NCI-H2171 treated with DMSO at 0.1 percent for 48 hours (cell line): ENCODE measurements at places on chromosomes 16 and 17.

- DNase-seq = no peak
These were observed 19.2 kb downstream of the PRKCB start for GRCh38 chr16:23855010-23855409.

DNA sequence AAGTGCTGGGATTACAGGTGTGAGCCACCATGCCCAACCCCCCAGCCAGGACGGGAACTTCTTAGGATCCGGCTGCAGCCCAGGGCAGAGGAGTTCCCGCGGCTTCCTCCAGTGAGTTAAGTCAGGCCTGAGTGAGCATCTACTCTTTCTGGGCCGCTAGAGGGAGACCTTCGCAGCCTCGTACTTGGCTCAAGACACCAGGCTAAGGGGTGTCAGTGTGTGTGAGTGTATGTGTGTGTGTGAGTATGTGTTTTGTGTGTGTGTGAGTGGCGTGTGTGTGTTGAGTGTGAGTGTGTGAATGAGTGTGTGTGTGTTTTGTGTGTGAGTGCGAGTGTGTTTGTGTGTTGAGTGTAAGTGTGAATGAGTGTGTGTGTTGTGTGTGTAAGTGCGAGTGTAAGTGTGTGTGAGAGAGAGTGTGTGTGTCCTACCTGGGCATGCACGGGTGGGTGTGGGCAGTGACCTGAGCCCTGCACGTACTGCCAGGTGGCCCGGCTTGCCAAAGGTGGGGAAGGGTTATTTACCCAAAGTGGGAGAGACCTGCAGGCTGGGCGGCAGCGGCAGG is 58.5 kb downstream of the TMEM235 start:
- DNase-seq = peak; percentile 85

GRCh38 chr16:85924675-85925074 is 25.7 kb downstream of the IRF8 start:
- DNase-seq = no peak

DNA sequence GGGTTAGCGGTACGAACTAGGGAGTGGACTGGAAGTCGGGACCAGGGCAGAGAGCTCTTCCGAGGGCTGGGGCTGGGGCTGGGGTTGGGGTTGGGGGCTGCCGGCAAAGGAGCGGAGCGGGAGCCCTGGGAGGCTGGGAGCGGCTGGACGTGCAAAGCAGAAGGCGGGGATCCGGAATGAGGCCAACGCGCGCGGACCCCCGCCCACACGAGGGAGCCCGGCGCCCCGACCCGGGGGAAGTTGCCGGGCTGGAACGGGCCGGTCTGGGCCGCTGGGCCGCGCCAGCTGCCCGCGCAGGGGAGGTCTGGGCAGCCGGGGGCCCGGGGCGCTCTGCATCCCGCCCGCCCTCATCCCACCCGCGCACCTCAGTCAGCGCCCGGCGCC is 323 bp downstream of the ST3GAL2 start:
- no peak for DNase-seq

DNA sequence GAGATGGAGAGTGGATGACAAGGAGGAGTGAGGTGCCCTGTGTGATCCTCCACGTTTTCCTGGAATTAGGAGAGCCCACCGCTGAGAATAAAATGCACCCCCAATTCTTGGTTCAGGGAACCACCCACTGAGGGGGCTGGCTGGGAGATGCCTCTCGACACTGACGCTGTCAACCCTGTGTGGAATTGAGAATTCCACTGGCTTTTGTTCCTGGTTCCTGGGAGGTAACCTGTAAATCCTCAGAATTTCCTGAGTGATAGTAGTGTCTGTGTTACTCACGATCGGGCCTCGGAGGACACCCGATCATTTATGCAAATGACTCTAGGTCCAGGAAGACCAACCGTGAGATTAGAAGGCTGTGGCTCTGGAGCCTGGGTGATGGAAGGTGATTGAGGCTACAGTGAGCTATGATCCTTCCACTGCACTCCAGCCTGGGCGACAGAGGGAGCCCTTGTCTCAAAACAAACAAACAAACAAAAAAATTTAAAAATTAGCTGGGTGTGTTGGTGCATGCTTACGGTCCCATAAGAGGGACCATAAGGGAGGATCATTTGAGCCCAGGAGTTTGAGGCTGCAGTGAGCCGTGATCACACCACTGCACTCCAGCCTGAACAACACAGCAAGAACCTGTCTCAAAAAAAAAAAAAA is 11.7 kb upstream of the PRPSAP1 start:
- DNase-seq = peak; percentile 74
